ENCODE measurements at places on chromosomes 3 and 15.

DNA sequence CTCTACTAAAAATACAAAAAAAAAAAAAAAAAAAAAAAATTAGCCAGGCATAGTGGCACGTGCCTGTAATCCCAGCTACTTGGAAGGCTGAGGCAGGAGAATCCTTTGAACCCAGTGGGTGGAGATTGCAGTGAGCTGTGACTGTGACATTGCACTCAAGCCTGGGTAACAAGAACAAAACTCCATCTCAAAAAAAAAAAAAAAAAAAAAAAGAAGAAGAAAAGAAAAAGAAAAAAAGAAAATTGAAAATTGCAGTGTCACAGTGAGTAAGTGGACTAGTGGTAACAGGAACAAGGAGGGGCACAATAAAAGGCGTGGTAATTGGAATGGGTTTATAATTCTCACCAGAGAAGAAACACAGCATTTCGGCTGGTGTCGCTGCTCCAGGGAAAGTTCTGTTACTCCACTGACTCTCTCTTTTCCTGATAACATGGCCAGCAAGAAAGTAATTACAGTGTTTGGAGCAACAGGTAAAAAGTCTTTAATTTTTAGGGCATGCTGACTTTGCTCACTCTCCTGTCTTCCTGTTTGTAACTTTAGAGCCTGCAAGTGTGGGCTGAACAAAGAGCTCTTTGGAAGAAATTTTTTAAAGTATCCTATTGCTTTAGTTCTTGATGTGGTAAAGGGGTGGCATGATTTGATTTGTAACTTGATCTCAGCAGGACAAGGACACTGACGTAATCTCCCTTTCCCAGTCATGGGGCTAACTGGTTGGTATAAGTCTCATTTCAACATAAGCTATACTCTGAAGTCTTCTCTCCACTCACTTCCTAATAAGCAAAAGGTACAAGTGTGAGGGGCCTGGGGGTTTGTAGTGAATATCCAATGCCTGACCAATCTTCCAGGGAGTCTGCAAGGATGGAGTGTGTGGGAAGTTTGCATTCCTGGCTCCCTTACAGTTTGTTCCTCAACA is 22.1 kb upstream of the TRA2B start:
- no peak for DNase-seq

DNA sequence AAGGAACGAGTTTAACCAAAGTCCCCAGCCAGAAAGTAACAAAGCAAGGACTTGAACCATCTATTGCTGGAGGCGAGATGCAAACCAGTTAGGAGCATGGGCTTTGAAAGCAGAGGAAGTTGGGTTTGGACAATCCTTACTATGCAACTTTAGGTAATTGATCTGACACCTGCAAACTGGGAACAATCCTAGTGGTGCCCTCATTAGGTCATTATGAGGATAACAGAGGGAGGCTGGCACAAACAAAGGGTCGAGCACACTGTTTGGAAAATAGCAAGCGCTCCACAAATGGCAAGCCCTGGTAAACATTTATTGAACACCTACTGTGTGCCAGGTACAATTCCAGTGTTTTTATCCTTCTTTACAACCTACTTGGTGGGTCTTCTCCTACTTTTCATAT is 45.6 kb downstream of the WNT5A start:
- DNase-seq: no peak

- no peak for DNase-seq
Observed at GRCh38 chr3:10262027-10262426, 13.8 kb downstream of the TATDN2 start.

GRCh38 chr3:114128826-114129225 is 50.0 kb downstream of the DRD3 start:
- no peak for DNase-seq

GRCh38 chr3:20047976-20048883 is 8.0 kb downstream of the KAT2B start:
- DNase-seq: no peak
